Stimulated activated CD4-positive, alpha-beta T cell treated with anti-CD3 and anti-CD28 coated beads, Interleukin-1b, Interleukin-23, amount 100 ng/mL, for 1 hour (primary cell): ENCODE measurements at places on chromosomes 2 and 18.
A peak's percentile ranks its signal among the peaks of the same experiment; 100 is the strongest.

- no peak for DNase-seq
Observed at GRCh38 chr2:173229086-173229485, 125.6 kb upstream of the CDCA7 start.

GRCh38 chr2:182912518-182912915 lies 46.1 kb upstream of the FRZB start:
- DNase-seq: no peak

DNA sequence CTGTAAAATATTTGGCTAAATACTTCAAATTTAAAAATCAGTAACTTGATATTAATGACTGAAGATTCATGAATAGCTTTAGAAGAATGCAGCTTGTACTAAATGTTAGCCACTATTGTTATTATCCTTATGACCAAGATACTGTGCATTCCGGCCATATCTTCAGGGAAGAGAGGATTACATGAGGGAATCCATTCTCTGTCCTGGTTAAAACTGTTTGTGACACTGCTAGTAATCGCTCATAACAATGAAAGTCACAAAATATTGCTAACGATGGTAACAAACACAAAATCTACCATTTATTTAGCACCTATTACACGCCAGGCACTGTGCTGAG lies 217.7 kb downstream of the PRKCE start:
- no peak for DNase-seq

GRCh38 chr2:126317790-126318431 lies 338.0 kb upstream of the GYPC start:
- DNase-seq: no peak

DNA sequence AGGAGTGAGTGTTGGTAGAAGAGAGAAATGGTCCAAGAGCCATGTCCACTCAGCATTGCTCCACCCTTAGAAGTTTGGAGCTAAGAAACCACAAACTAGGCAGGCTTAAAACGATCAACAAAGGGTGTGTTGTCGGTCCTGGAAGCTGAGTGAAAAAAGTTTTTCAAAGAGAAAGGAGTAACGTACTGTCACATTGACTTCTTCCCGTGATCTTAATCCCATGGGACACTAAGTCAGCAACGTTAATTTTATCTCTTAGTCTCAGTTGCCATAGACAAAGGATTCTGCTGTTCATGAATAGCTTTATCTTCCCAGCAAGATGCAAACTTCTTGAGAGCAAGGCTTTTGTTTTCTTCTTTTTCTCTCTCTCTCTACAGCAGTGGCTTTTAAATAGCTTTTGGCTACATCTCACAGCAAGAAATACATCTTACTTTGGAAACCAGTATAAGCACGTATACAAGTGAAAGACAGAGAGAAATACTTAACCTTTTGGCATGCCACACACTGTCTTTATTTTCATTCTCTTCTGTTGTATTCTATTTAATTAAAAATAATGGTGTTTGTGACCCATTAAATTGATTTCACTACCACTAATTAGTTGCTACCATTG lies 377.4 kb downstream of the TGIF1 start:
- no peak for DNase-seq

DNA sequence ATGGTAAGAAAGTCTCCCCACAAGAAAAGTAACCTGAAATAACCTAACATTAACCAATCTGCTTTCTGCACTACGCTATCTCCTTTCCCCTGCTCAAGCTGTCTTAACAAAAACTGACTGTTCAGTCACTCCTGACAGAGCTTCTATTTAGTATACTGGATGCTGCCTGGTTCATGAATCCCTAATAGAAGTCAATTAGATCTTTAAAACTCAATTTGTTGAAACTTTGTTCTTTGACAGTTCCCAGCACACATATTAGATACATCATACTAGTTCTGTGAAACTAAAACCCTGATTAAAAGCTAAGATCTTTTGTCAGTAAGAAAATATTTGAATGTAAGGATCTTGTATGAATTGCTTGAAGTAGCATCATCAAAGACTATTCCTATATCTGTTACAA lies 287.4 kb downstream of the RBM43 start:
- no peak for DNase-seq

DNA sequence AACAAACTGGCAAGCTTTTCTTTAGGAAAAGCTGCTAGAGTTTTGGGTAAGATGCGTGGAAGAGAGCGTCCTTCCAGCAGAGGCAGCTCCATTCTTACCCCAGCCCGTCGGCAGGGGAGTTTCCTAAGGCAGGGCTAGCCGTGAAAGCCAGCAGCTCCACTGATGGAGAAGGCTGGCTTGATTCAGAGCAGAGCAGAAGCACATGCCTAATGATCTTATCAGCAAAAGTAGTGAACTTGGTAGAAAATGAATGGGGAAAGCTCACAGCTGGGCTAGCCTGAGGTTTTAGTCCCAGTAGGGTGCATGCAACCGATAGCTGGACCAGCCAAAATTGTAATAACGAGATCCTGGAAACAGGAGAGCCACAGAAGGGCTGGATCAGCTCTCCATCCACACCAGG lies 20.8 kb downstream of the LAMA1 start:
- no peak for DNase-seq

GRCh38 chr2:146227152-146228019 lies 1617.4 kb upstream of the ACVR2A start:
- no peak for DNase-seq

- no peak for DNase-seq
Observed at GRCh38 chr2:199922856-199923255, 11.8 kb downstream of the C2orf69 start.

- DNase-seq: no peak
Observed at GRCh38 chr18:22169011-22169888, at the start of gene GATA6. Gene GATA6, plus strand, starts transcription at chr18:22169589. Its CDS starts 1,556 bp downstream, at chr18:22171145.

GRCh38 chr2:189613077-189613636 lies 32.6 kb upstream of the SLC40A1 start:
- DNase-seq: no peak

DNA sequence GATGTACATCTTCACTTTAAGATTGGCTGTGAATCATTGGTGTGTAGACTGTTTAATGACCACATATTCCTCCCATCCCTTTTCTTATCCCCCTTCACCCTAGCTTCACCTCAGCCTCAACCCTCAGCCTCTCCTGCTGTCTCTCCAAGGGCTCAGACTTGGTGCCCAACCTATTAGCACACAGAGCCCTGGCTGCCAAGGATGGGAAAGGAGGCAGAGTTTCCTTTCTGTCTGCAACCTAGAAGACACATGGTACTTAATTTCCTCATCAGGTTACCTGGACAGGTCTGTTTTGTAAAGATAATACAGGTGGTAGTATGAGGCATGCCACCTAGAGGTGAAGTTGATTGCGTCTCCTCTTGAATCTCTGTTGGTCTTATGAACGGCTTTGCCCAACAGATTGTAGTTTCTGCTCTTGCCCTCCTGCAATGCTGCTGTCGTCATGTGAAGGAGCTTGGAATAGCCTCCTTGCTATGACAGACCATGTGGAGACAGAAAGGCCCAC lies 44.5 kb upstream of the RMND5A start:
- DNase-seq: no peak

DNA sequence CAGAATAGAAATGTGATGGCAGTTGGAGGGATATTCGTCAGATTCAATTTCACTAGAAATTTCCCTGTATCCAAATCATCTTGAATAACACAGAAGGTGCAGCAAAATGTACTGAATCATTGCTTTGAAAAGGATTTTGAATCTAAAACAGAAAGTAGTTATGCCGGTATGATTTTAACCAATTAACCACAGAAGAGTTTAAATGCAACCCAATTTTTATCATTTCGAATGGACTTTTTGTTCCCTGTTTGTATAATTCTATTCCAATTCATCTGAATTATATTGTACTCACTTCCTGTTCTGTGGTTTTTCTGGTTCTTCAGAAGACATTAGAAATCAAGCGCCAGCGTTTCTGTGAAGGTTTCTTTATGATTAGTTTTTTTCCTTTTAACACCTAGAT lies 190.4 kb downstream of the MYO3B start:
- DNase-seq: no peak

DNA sequence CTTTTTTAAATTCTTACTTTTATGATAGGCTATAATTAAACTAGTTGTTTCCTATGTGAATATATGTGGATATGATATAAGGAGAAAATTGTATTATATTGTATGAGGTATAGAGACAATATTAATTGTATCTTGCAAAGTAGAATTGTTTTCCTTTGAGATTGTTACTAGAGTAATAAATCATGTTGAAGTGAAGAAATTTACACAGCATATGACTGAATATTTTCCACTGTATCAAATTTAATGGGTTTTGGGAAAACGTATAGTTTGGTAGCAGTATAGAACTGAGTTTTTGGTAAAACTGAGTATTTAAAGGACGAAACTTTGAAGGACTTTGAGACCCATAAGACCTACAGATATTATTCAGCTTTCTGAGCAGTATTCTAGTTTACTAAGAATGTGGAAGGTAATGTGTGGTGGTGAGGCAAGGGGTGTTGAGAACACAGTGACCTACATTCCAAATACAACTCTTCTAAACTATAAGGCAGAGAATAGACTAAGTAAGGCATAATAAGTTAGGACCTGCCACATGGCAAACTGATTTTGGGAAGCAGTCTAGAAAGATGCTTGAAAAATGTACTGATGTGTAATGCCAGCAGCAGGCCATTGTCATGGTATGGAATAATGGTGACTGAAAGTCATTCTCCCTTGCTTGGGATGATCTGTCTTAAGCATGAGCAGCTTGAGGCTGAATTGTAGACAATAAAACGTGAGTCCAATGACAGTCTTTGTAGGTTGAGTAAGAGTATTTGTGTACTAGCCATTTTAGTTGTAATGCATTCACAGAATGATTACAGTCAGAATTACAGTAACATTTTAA lies 29.6 kb downstream of the PKP4 start:
- no peak for DNase-seq

- DNase-seq: peak; percentile 30
Observed at GRCh38 chr2:230160112-230160660, 59.6 kb downstream of the SP110 start.

DNA sequence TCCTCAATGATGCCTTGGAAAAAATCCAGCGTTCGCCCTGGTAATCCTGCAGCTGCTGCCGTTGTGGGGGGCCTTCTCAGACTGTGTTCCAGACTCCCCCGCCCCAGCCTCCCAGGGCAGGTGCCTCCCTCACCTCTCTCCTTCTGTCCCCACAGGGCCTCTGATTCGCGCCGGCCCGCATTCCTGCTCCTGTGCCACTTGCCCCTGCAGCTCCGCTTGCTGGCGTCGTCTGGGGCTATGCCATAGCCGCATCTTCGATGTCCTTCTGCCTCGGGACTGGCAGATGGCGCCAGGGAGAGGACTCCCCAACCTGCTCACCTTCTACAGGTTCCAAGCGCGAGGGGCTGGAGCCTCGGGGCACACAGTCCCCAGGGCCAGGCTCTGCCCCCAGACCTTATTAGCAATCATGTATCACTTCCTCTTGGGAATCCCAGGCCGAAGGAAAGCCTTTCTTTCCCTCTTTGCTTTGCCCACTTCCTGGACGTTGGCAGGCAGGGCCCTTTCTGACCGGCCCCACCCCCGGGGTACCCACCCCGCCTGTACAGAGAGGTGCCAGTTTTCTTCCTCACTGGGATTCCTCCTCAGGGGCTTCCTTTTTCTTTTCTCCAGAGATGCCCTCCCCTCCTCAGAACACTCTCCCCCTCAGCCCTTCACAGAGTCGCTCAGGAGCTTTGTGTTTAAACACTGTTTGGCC lies 4.4 kb downstream of the SPATA3 start:
- DNase-seq: no peak

DNA sequence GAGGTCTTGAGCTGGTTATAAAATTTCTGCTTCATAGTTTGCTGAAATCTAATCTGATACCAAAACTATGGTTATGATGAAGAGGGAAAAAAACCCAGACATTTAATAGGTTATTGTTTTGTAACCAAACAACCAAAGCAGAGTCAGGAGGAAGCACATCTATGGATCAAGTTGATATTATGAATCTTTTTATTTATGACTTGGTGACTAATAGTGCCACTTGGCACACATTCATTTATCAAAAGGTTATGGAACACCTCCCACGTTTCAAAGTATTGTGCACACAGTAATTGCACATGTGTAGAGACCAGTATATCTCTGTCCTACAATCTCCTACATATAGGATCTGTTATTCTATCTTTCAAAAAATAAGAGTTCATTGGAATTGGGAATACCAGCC lies 93.0 kb downstream of the DPP4 start:
- DNase-seq: no peak

DNA sequence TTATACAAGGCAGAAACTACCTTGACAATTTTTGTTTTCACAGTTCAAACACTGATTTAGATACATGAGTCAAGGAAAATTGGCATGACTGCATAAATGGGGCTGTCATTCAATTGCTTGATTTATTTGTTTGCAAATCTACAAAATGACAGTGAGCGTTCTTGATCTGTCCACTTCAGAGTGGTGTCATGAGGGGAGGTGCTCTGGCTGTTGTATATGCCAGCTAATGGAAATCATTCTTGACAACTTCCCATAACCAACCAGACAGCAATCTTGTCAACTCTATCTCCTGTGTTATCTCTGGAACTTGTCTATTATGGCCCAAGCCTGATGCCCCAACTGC lies 120.6 kb upstream of the UGP2 start:
- no peak for DNase-seq

- DNase-seq: no peak
Observed at GRCh38 chr2:177322801-177323261, 58.3 kb upstream of the NFE2L2 start.

- no peak for DNase-seq
Observed at GRCh38 chr2:45452866-45453265, 158.2 kb downstream of the SRBD1 start.

GRCh38 chr2:127576433-127577207 lies 41.1 kb downstream of the MYO7B start:
- no peak for DNase-seq

DNA sequence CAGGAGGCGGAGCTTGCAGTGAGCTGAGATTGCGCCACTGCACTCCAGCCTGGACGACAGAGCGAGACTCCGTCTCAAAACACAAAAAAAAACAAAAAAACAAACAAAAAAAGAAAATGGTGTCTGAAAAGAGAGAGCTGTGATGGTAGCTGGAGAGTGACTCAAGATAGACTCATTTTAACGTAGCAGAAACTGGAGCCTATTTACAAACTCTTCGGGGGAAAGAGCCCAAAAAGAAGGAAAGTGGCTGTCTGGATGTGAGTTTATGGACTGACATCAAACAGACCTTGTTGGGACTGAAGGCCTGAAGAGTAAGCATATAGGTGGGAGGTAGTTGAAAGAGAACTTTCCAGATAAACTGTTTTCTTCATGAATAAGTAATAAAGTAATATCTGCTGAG lies 51.8 kb downstream of the LIMS1 start:
- no peak for DNase-seq

GRCh38 chr2:83587309-83587708 lies 871.8 kb downstream of the SUCLG1 start:
- DNase-seq: no peak

DNA sequence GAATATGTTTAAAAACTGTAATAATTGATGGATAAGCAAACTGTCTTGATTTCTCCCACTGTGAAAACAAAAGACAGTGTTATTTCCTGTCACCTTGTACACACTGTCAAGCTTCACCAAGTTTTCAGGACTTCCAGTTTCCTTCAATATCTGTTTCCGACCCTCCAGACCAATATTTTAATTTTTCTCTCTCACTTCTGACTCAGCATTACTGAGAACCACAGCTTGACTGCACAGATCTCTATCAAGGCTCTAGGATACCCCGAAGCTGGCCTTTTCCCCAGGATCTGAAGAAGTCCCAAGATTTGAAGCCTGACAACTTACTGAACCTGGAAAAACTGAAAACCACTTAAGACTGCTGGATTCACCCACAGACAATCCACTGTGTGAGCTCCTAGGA lies 13.2 kb upstream of the SULT1C3 start:
- no peak for DNase-seq
